ENCODE measurements at places on chromosomes 16 and 17. TPM values are rescaled to one million over a fixed set of nuclear protein-coding genes. Genes with fewer than 3 reads are reported as not detected.

The IL32 gene
- total RNA-seq, result 971 TPM

DNA sequence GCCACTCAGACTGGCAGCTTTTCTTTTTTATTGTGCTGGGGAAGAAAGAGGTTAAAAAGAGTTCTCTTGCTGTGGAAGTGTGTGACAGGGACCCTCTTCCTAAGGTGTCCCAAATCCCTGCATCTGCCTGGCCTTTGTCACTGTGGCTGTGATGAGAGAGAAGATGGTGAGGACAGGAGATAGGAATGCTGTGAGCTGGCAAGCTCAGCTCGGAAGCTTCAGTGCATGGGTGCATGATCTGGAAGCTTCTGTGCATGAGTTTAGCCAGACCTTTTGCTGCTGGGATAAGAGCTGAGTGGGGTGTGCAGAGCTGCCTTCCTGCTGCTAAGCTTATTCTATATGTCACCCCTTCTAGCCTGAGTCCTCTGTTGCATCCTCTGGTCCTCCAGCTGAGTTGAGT, 103.3 kb upstream of the CACNG3 start:
- no peak for DNase-seq

The CCL7 gene
- not detected for total RNA-seq

DNA sequence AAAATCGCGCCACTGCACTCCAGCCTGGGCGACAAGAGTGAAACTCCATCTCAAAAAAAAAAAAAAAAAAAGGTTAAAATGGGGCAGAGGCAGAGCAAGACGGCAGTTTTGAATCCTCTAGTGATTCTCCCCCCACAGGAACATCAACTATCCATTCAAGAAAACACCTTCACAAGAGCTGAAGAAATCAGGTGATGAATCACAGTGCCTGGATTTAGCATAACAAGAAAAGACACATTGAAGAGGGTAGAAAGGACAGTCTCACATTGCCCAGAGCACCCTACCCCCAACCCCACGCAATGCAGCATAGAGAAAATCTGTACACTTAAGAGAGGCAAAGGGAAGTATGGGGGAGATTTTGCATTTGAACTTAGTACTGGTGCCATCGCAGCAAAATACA, 28.8 kb upstream of the RNF43 start:
- no peak for DNase-seq

GRCh38 chr16:7744546-7745264, 412.1 kb downstream of the RBFOX1 start:
- no peak for DNase-seq

DNA sequence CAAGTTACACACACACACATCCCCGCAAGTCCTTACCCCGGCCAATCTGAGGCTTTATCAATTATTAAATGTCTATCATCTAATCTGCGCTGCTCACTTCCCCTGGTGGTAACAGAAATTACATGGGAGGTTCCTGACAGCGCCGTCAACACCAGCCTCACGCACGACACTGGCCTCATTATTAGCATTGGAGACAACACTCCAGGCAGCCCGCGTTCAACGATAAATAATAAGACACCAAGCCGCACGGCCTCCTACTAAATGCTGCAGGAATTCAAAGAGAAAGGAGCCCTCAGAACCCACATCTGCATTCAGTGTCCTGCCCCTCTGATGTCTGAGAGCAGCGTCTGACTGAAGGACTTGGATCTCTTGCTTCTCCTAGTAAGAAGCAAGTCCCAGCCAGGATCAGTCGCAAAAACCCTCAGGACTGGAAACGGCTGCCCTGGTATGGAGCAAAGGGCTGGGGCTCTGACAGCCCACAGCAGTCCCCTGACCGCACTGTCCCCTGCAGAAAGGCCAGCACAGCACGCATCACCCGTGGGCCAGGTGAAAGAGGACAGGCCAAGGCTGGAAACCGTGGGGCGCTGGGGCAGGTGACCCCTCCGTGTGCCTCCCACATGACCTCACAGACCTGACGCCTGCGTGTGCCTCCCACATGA, 7.6 kb upstream of the RPH3AL start:
- no peak for DNase-seq
